ENCODE measurements at places on chromosomes 16 and 17.

DNA sequence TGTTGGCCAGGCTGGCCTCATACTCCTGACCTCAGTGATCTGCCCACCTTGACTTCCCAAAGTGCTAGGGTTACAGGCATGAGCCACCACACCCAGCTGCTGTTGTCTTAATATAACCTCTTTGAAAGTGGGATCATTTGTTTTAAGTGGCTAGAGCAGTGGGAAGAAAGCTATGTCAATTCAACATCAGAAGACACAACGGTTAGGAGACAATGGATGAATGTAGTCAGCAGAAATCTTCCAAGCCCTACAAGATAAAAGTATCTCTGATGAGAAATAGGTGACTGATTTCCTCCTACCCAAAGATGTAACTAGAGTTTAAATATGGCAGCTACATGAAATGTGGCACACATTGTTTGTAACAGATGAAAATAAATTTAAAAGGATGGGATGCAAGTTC, 20.0 kb upstream of the TRIM25 start:
- DNase-seq, result no peak

DNA sequence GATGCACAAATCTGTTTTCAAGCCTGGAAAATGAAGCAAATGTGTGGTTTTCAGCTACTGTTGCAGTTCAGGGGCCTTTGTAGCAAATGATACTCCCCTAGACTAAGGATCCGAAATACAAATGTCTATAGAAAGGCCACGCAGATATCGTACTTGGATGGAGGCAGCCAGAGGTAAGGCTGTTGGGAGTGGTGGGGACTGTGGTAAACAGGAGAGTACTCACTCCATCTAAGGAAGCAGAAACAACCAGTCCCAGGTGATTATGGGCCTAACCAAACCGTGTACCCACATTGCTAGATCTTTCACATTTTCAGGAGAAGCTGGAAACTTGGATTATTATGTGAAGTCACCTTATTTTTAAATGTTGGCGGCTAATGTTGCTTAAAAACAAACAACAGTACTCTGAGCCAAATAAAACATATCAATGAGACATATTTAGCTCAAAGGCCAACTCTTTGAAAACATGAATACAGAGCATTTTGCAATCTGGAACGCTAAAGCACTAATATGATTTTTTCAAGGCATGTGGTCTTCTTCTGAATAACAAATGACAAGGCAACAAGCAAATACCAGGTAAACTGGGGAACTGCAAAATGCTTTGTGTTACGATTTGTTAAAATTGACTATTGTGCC, 110.1 kb downstream of the YPEL2 start:
- no peak for DNase-seq

DNA sequence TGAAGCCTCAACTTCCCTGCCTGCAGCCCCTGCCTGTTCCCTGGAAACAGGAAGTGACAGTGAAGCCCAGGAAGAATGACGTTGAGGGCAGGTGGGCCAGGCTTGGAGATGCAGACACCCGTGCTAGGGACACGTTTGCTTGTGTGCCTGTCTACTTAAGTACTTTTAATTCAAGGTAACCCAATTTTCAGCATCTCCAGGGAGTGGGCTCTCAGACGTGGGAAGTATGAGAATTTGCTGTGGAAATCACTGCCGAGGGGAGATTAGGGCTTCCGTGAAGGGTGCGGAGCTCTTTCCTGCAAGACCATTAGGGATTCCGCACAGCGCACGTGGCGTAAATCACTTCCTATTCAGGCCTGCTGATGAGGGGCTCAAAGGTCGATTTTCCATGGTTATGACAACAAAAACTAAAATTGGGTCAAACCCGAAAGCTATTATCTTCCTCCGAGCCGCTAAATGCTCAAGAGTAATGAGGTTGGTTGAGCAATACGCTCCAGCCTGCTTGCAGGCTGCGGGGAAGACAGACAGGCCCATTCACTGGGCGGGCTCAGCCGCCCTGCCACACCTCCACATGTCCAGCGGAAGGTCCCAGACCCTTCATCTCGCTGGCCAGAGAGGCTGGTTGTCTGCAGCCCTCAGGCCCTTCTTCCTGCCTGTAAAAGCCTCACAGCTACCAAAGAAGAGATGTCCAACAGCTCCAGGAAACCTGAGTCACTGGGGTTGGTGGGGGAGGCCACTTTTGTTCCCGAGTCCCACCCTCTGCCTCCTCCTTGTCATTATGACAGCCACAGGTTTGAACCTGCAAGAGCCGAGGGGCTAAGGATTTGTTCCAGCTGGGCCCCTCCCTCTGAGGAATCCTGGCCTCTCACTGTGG, 109.9 kb downstream of the RBFOX3 start:
- no peak for DNase-seq

DNA sequence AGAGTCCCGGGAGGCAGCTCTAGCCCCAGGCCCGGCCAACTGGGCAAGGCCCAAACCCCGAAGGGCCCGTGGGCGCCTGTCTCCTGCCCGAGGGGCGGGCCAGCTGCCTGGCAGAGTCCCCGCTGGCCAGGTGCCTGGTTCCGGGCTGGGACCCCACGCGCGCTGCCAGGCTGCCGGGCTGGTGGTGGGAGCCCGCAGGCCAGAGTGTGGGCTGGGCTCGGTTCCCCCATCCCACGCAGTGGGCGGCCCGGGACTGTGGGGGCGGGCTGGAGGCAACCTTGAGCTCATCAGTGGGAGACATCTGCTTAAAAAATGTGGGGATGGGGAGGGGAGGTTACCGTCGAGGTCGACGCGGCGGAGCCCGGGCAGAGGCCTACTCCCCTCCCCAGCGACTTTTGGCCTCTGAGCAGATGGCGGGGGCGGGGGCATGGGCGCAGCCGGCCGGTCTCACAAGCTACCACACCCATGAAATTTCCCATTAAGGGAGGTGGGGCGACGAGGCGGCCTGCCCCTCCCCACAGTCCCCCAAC, 176.4 kb upstream of the GSE1 start:
- DNase-seq, result no peak

- no peak for DNase-seq
Observed at GRCh38 chr16:88506723-88507122, 53.6 kb downstream of the ZFPM1 start.

DNA sequence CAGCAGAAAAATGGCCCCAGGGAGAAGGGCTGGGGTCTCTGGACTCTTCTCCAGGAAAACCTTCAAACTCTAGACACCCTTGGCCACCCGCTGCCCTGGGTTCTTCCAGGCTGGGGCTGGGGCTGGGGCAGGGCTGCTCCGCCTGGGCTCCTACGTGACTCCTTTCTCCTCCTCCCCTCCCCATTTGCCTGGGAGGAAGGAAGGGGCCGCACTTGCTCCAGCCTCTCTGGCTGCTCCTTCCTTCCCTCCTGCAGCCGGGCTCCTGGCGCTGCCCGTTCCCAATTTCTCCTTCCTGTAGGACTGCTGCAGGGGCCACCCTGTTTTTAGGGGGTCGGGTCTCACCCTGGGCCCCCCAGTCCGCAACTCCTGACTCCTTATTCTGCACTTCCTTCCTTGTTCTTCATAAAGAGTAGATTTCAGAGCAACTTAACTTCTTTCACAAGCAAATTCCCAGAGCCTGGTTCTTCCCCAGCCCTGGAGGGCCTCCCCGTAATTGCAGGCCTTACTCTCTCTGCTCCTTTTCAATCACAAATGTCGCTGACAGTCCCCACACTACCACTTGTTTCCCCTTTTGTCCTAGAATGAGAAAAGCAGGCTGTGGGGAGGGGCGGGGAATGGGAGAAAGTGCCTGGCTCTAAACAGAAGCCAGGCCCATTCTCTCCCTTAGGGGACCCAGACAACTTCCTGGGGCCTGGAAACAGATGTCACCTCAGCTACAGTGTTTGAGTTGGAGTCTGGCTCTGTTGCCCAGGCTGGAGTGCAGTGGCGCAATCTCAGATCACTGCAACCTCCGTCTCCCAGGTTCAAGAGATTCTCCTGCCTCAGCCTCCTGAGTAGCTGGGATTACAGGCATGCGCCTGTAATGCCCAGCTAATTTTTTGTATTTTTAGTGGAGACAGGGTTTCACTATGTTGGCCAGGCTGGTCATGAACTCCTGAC, 137.8 kb downstream of the ENGASE start:
- DNase-seq, result no peak

- DNase-seq, result no peak
Observed at GRCh38 chr16:23079675-23080301, 69.5 kb downstream of the USP31 start.

GRCh38 chr17:67152824-67153223, 92.2 kb downstream of the HELZ start:
- no peak for DNase-seq

GRCh38 chr16:15811481-15812400, 45.1 kb downstream of the MYH11 start:
- DNase-seq, result no peak

GRCh38 chr16:11547118-11547916, 39.4 kb downstream of the LITAF start:
- no peak for DNase-seq

DNA sequence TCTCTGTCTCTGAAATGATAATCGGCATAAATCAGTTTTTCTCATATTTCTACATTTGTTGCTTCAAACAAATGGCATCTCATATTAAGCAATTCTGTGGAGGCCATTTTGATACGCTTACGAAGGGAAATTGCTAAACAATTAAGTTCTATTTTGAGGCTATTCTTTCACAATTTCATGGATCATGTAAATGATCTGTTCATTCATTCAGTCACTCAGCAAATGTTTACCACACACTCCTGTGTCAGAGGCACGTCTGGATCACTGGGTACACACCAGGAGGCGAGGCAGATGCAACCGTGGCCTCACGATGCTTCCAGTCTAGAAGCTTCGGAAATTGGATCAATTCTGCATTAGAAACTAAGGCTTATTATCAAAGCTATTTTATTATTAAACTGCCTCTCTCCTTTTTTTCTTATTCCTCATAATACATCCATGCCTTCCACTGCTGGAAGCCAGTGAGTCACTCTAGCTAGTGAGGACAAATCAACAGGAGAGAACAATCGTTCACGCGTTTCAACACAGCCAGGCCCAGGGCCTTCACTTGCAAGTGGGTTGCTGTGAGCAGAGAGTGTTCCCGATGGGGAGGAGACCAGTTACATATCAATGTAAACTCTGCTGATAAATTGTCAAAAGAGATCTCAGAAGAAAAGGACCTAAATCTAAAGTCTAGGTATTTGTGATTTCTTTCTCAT, 11.3 kb upstream of the SLC39A11 start:
- DNase-seq, result no peak

DNA sequence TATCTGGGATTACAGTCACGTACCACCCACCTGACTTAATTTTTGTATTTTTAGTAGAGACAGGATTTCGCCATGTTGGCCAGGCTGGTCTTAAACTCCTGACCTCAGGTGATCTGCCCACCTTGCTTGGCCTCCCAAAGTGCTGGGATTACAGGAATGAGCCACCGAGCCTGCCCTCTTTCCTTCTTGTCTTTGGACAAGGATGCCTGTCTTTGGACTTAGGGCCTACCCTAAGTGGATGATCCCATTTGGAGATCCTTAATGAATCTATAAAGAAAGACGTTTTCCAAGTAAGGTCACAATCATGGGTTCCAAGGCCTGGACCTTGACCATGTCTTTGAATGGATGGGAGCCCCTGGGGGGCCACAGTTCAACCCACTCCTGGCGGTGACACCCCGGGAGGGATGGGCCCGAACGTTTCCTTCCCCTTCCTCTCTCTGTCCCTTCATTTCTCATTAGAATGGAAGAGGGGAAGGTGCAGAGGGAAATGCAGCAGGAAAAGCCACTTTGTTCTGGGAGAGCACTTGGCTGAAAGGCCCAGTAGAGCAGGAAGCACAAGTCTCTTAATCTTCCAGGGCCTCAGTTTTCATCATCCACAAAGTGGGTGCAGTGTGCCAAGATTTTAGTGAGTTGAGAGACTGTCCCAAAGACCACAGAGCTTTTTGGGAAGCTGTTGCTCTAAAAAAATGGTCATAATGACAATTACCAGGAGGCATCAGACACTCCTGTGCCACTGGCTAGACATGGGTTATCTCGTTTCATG, 353.3 kb downstream of the SEC14L1 start:
- DNase-seq, result no peak

- no peak for DNase-seq
Observed at GRCh38 chr17:7841396-7841914, 7.4 kb downstream of the KDM6B start.

GRCh38 chr16:3642397-3643094, 11.9 kb upstream of the DNASE1 start:
- DNase-seq, result no peak

GRCh38 chr17:61340431-61341209, 59.0 kb upstream of the TBX2 start:
- DNase-seq, result no peak

- DNase-seq, result no peak
Observed at GRCh38 chr16:3364774-3365427, 9.2 kb downstream of the OR2C1 start.

- DNase-seq, result no peak
Observed at GRCh38 chr16:3865241-3865640, 15.3 kb downstream of the CREBBP start.

DNA sequence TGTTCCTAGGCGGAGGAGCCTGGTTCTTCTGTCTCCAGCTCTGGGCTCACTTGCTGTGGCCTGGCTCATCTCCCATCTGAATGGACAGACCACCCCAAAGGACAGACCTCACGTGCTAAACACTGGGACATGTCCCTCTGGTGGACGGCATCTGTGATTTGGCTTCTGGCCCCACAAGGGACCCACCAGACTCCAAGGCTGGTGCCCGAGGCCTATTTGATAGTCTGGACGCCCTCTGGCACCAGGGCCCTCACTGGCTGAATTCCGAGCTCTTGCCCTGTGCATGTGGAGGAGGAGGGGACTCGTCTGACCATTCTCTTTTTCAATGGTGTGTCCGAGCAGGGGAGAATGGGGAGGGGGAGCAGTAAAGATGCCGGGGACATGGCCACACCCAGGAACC, 62.8 kb upstream of the LGALS9 start:
- DNase-seq, result no peak

GRCh38 chr16:47067203-47067602, 76.5 kb downstream of the NETO2 start:
- DNase-seq, result no peak

DNA sequence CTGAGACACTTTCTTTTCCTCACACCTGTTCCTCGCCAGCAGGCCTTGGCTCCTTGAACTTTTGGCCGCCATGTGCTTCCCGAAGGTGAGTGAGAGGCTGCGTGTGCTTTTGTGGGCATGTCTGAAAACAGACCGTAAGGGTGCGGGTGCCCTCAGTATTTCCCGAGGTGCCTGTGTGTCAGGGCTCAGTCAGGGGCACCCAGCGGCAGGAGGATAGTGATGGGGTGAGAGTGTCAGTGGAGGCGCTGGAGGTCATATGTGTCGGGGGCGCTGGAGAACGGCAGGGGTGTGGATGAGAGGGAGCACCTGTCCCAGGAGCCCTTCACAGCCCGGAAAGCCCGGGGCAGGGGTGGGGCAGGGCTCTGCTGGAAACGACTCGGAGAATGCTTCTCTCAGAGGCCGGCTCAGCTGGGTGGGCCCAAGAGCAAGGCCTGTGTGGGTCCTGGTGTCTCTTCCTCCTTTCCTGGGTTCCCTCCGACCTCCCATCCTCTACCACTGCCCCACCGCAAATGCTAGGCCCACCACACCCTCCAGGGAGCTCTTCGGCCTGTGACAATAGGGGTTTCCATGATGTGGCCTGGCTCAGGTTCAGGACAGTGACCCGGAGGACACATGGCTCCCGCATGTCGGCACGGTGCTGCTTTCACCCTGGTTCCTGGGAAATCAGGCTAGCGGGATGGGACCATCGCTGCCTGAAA, 451 bp downstream of the IL32 start:
- no peak for DNase-seq

GRCh38 chr16:30901201-30902028, 5.0 kb downstream of the CTF1 start:
- no peak for DNase-seq

Measured in cortex of kidney (tissue), 1 donor.